Spinal cord (tissue), 10 donors: ENCODE measurements at places on chromosomes 3 and 15.
A peak's percentile ranks its signal among the peaks of the same experiment; 100 is the strongest.

- no peak for DNase-seq
Measured at GRCh38 chr3:60445446-60445845, 805.8 kb downstream of the FHIT start.

DNA sequence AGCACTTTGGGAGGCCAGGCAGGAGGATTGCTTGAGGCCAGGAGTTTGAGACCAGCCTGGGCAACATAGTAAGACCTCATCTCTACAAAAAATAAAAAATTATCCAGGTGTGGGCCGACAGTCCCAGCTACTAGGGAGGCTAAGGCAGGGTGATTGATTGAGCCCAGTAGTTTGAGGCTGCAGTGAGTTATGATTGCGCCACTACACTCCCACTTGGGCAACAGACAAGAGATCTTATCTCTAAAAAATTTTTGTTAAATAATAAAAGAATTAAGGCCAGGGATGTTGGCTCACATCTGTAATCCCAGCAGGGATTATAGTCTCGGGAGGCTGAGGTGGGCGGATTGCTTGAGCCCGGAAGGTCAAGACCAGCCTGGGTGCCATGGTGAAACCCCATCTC is 25.8 kb upstream of the NFKBIZ start:
- no peak for DNase-seq

DNA sequence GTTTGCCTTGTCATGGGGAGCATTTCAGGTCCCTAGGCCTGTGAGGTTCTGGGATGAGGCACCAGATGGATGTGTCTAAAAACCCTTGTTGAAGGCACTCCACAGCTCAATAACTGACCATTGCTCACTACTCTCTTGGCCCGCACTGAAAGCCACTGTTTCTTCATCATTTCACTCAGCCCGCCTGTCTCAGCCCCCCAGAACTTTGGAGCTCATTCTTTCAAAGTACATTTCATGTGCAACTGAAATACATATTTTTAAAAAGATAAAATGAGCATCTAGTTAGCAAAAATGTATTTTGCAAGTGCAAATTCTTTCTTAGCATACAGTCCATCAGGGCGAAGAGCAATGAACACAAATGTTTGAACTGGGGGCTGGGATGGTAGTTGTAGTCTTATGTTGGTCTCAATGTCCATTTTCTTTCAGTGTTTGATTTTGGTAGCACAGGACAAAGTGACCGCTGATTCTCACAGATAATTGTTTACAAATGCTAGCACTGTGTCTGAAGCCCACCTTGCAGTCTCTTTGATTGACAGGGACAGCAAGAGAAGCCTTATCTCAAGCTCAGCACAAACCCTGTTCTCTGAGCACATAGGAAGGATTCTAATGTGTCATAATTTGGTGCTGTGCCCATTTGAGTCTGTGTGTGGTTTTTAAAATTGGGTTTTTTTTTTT is 19.6 kb downstream of the HEMK1 start:
- DNase-seq, result no peak

- DNase-seq, result no peak
Measured at GRCh38 chr3:48738926-48739616, 22.1 kb upstream of the IP6K2 start.

DNA sequence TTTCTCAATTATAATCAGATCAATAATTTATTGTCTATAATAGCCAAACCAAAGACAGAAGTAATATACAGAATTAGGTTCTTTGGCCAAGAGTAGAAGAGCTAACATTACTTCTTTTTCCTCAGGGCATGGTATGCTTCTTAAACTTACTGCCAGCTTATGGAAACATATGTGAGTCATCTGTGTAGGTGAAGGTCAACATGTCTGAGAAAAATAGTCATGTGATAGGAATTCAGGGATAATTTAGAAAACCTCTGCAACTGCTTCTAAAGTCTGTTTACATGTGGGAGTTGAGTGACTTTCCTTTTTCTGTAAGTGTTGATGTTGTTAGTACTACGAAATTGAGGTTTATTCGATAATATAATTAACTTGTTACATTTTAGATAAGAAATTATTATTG is 19.2 kb upstream of the MAP6D1 start:
- DNase-seq, result no peak

GRCh38 chr15:66025015-66025452 is 155.7 kb downstream of the RAB11A start:
- DNase-seq, result peak; percentile 93

DNA sequence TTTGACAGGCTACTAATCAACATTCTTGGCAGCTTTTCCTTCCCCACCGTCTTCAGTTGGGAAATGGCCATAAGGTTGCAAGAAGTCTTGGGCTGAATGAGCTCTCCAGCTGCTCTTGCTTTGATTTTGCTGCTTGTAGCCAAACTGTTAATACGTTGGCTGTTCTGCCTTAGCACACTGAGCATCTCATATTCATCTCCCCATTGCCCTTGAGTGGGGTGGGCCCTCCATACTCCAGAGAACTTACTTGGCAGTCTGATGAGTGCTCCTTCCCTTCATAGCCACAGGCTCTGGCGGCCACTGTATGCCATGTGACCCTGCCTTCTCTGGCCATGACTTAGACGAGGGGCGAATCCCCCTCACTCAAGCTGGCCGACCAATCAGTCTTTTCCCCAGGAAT is 25.8 kb upstream of the PAQR5 start:
- DNase-seq, result no peak

GRCh38 chr3:98596541-98597500 is 3.4 kb upstream of the CPOX start:
- peak; percentile 48 for DNase-seq

- DNase-seq, result peak; percentile 55
Measured at GRCh38 chr3:77053795-77054194, 13.9 kb downstream of the ROBO2 start.

DNA sequence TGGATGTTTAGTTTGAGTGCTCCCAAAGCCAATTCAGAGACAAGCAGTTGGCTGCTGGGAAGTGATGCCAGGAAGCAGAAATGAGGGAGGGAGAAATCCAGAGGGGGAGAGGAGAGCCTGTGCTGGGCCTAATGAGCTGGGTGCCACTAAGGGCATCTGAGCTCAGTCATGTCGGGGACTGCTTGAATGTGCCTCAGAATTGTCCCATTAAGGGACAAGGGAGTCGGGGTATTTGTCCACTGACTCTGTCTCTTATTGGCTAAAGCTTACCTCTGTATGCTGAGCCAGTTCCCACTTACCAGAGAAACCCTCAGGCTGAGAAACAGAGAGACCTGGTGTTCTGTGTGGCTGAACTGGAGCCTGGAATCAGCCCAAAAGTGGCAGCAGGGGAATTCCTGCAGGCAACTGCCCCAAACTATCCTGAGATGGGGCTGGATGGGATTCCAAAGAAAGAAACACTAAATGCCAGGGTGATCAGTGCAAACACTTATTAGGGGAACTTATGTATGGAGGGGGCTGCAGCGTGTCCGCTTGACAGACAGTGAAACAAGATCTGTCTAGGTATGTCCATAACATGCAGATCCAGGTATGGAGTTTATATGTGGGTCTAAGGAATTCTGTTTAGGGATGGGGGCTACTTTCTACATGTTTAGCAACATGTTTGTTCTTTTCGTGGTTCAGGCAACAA is 48.6 kb downstream of the NR1D2 start:
- peak; percentile 65 for DNase-seq

GRCh38 chr3:8885536-8886316 is 77.5 kb downstream of the RAD18 start:
- no peak for DNase-seq

DNA sequence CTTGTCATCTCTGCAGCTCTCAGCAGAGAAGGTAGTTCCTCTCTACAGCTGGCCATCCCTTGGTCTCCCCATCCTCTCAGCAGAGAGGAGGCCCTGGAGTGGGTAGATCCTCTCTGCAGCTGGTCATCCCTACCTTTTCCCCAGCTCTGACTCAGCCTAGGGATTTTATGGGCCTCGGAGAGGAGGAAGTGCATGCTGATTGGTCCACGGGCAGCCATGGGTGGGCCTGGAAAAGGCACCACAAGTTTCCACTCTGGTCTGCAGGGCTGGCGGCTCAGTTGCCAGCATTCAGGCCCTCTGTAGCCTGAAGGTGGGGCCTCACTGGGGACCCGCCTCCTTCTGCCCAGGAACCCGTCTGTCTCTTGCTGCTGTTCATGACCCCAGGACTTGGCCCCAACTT is 36.9 kb downstream of the NR1D2 start:
- DNase-seq, result no peak

GRCh38 chr3:124362455-124362854 is 367.8 kb upstream of the UMPS start:
- no peak for DNase-seq

DNA sequence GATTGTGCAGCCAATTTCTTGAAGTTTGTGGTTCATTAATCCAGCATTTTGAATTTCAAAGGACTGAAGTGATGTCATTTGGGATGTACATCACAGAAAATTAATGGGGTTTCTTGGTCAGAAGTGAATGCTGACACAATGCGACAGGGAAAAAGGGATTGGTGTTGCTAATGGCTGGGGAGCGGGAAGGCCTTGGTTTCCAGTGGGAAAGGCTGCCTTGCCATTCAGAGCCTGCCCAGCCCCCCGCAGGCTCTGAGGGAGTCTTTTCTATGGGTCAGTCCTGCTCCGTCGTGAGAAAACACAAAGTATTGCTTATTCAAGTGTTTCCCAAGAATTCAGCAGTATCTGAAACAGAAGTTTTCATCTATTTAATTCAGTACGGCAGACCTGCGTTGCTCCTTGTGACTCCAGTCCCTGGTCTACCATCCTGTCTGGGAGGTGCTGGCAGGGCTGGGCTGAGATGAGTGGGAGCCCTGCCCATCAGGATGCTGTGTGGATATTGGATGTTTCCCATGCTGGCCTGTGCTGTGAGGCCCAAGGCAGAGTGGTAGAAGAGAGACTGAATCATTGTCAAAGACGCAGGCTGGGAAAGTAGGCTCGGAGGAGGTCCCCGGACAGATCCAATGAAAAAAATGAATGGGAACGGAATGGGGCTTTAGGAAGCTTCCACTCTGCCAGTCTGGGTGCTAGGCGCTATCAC is 111.2 kb upstream of the KLHL25 start:
- no peak for DNase-seq

GRCh38 chr15:39728845-39729244 is 53.8 kb downstream of the FSIP1 start:
- no peak for DNase-seq

DNA sequence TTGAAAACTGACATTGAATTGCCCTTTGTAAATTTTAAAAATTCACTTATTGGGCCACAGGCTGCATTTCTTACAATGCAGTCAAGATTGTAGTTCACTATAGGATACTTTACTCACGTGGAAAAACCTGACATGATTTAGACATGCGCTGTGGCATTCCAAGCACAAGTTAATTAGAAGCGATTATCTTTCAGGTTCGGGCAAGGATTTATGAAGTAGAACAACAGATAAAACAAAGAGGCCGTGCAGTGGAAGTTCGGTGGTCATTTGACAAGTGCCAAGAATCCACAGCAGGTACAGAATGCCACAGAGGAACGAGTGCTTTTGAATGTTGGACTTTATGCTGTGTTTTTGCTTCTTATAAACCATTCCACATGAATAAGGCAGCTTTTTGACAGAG is 37.8 kb downstream of the GPR171 start:
- no peak for DNase-seq

GRCh38 chr3:38136393-38136776 is 542 bp downstream of the ACAA1 start:
- no peak for DNase-seq

DNA sequence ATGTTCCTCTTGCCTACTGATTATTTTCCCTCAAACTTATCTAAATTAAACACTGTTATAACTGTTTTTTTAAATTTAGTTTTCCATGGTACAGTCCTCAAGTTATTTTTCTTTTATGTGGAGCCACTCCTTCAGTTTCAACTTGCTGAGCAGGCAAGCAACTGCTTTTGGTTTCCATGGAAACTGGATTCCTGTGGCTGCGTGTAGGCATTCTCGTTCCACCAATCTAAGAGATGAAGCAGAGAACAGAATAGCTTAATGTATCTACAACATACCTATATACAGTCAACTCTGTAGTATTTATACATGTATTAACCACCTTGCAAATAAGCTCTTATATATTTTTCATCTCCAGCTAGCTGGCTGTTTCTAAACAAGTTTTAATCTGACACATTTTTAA is 25.8 kb upstream of the ANXA2 start:
- no peak for DNase-seq

DNA sequence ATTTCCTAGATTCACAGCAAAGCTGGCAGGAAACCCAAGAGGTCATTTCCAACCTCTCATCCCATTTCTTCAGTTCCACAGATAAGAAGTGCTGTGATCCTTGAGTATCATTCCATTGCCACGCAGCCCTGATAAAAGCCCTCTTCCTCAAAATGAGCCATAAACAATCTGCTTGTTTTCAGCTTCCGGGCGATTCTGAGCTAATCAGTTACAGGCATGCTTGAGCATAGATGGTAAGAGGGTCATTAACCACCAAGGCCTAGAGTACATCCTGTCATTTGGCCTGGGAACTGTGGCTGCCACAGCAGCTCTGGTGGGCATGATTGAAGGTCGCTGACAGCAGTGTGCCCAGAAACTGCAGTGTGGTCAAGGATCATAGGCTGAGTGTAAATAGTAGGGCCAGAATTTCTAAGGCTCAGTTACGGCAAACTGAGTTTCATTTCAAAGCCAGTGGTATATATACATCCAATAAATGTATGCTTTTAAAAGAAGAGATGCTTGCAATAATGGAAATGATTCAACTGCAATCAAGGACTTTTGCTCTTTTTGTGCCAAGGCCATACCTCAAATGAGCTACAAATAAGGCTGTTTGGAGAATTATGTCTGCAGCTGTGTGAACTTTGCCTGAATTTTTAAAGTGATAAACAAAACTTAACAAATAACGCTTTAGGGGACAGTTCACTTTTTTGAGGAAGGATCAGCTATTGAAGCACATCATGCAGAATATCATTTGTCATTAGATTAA is 47.3 kb downstream of the P3H2 start:
- DNase-seq, result peak; percentile 12

GRCh38 chr3:17040990-17041377 is 156.2 kb downstream of the PLCL2 start:
- DNase-seq, result no peak

DNA sequence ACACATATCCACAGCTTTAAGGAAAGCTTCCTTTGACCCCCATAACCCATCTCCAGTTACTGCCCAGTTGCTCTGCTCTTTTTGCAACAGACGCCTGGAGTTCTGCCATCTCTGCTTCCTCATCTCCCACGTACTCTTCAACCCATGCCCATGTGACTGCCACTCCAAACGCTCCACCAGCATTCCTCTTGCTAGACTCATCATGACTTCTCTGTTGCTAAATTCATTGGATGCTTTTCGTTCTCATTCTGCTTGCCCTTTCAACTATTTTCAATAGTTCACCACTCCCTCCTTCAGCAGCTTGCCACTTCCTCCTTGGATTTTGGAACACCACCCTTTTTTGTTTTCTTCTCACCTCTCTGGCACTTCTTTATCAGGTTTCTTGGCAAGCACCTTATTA is 2.7 kb upstream of the KNSTRN start:
- no peak for DNase-seq

DNA sequence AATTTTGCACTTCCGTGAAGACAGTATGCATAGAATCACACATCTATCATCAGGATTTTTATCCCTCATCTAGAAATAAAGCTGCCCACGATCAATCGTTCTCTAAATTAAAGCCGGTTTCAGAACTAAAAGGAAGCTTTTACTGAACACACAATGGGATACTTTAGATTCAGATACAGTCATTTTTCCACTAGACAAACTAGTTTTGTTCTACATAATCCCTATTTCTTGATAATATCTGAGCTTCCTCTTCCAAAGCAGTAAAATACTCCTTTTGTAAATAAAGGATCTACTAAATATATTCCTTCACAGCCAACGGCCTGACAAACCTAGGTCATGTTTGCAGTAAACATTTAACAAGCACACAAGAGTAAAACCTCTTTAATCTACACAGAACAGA is 2.0 kb upstream of the GANC start:
- no peak for DNase-seq

- no peak for DNase-seq
Measured at GRCh38 chr15:78675617-78676360, 34.8 kb upstream of the CHRNB4 start.
